Ascending aorta (tissue), 2 donors: ENCODE measurements at places on chromosomes 13 and 19.

DNA sequence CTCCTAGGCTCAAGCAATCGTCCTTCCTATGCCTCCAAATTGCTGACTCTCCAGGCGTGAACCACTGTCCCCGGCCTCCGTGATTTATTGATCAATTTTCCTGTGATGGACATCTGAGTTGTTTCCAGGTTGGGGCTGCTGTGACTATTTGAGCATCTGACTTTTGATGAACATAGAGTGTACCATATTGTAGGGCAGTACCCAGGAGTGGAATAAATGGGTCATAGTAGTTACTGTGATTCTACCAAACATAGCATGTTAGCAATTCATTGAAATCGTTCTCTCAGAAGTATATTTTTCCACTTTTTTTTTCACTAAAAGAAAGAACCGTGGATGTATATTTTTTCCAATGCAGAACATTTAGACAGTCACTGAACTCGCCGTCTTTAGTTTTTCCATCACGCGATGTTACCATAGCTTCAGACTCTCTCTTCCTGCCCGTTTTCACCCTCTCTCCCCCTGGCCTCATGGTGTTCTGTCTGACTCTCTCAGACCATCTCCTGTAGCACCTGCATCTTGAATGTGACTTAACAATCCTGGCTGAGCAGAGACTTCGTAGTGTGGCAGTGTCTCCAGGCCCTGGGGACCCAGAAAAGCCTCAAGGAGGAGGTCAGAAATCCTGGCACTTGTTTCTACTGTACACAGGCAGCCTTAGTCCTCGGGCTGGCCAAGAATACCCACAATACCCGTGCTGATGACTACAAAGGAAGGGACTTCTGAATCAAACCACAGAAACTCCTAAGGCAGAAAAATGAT lies 3.2 kb upstream of the RASGRP4 start:
- DNase-seq, result no peak

DNA sequence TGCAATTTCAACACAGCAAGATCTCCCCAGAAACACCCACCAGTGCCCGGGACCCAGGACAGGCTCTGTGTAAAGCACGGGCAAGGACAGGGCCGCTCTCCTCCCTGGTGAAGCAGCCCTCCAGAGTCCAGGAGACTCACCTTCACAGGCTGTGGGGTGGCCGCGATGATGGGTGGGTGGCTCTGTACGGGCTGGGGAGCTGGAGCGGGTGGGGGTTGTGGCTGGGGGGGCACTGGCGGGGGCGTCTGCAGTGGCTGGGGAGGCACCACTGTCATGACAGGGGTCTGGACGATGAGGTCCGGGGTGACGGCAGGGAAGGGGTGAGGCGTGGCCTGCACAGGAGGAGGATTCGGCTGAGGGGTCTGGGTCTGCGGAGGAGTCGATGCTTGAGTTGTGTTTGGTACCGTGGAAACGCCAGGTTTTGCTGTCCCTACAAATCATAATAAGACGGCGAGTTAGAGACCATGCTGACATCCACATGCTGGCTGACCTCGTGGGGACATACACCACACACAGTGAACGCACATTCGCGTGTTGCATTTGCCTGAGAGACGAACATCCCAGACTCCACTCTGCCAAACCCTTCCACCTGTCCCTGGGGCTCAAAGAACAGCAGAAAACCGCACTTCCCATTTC lies 33.1 kb upstream of the EPHX3 start:
- DNase-seq, result no peak

DNA sequence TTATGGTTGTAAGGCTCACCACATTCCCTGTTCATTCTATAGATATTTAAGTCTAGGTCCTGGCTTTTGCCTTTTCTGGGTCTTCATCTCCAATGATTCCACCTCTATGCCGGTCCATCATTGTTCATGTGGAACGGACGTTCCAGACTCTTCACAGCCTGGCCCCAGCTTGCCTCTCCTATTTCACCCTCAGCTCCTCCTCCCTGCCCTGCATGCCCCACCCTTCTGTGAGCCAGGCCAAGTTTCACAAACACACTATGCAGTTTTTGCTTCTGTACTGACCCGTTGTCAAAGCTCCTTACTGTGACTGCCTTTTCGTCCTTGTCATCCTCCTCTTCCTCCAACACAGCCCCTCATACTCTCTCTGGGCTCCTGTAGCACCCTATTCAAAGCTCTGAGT lies 31.3 kb downstream of the TEX26 start:
- no peak for DNase-seq

GRCh38 chr19:18878858-18879578 lies 16.9 kb downstream of the CERS1 start:
- DNase-seq, result no peak

DNA sequence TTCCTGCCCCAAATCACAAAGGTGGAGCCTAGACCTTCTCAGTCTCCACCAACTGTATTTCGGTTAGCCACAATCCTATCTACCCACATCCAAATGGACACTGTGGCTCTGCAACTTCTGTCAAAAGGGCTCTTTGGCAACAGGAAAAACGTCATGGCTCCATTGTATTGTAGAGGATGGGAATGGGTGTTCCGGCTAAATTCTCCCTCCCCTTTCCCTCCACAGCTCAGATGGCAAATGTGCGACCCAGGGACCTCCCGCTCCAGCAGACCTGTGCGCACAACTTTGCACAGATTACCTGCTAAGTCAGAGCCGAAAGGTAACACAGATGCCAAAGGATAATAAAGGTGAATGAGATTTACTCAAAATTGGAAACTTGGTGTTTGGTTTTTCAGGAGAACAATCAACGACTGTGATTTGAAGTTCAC lies 968 bp upstream of the KL start:
- no peak for DNase-seq

DNA sequence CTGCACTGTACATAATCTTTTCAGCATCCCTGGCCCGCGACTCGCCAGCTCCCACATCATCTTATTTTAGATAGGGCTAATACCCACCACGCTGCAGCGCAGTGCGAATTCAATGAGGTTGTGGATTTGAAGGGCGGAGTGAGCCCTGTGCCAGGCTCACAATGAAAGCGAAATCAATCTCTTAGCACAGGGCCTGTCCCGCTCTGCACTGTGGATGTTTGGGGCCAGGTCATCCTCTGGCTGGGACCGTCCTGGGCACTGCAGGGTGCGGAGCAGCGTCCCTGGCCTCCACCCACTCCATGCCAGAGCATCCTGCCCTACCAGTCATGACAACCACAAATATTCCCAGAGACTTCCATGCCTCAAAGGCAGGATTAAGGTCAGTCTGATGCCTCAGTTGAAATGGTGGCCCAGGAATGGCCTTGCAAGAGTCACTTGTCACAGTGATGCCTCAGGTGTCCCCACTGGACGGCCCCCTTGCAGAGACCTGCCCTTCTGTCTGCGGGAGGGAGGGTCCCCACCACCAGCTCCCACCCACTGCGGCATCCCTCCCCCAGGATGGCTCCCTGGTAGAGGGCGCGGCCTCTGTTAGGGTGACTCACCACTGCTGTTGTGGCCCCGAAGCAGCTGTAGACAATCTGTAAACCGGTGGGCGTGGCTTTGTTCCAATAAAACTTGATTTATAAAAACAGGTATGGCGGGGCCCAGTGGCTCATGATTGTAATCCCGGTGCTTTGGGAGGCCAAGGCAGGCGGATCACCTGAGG lies 5.6 kb downstream of the UHRF1 start:
- no peak for DNase-seq

- DNase-seq, result no peak
Measured at GRCh38 chr13:111131611-111132010, 16.5 kb downstream of the ARHGEF7 start.

GRCh38 chr13:26517936-26518335 lies 39.5 kb upstream of the WASF3 start:
- DNase-seq, result no peak

DNA sequence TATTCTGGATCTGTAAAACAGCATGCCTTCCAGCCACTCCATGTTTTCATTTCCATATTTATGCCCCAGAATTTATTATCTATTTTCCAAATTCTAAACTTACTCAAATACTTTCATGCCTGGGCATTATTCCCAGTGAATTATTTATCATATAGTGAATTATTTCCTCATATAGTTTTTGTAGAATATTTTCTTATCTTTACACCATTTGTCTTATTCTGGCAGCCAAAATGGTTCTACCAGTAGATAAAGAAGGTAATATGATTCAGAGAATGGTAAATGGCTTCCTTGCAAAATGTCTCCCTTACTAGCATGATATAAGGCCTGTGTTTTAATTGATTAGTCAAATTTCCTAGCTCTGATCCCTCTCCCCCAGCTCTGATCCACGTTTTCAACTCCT lies 305.8 kb downstream of the SPRY2 start:
- DNase-seq, result no peak

GRCh38 chr19:10516064-10516385 lies 1.2 kb downstream of the S1PR5 start:
- no peak for DNase-seq

DNA sequence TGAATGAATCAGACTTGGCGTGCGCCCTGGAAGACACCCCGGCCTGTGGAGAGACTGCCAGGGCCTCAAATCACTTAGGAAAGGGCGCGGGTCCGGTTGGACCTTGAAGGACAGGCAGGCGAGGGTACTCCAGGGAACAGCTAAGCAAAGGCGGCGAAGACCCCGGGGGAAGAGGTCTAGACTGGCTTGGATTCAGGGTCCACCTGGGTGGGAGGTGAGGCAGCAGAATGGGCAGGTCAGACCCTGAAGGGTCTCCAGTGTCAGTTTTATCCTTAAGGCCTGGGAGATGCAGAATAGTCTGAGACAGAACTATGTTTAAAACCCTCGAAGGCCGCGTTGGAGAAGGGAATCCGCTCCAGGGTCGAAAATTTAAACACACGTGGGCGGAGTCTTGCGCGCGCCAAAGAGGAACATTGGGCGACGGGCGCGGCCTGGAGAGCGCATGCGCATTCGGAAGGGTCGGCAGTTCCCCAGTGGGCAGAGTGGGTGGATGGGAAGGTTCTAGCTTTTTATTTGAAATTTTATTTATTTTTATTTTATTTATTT lies 567 bp upstream of the SMG9 start:
- peak; percentile 84 for DNase-seq

DNA sequence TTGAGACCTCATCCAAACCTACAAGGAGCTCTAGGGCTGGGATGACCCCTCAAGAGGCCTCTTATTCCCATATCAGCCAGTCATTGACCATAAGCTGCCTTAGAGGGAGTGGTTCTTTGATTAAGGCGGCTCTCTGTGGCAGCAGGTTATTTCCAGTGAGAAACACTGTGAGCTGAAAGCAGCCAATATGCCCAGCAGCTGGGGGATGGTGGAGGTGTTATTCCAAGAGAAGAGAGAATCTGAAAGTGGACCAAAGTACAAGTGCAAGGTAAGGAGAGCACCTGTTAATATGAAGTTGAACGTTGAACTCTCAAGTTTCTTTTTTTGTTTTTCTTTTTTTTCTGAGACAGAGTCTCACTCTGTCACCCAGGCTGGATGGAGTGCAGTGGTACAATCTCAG lies 20.2 kb upstream of the FNDC3A start:
- DNase-seq, result no peak

GRCh38 chr19:55624109-55625003 lies at the start of gene ZNF784:
Gene ZNF784, minus strand, starts transcription at chr19:55624566. Its CDS starts 5 bp downstream, at chr19:55624561.
- peak; percentile 67 for DNase-seq

- DNase-seq, result peak; percentile 71
Measured at GRCh38 chr13:28622286-28622685, 36.6 kb upstream of the POMP start.

DNA sequence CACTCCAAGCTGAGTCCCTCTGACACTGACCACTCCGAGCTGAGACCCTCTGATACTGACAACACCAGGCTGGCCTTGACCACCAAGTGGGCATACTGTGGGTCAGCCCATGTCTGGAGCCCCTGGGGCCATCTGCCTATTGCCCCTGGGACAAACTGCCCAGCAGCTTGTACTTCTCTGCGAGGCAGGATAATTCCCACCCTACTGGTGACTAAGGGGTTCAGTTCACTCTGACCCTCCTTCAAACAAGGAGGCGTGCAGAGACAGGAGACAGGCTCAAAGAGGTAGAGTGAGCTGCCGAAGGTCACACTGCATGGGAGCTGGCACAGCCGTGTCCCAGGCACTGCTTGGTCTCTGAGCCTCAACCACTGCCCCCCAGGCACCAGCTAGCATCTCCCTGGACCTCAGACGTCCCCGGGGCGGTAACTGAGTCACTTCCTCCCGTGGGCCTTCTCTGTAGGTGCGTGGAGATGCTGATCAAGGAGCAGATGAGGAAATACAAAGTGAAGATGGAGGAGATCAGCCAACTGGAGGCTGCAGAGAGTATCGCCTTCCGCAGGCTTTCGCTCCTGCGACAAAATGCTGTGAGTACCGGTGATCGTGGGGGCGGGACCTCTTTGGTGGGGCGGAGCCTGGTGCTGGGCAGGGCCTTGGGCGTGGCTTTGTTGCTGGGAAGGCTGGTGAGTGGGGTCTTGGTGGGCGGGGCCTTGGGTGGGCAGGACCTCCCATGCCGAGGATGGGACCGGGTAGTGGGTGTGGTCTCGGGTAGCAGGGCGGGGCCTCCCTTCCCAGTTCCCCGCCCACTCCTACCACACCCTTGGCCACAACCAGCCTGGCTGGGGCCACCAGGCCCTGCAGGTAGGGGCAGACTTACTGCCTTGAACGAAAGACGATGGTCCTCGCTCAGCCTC lies 5.8 kb upstream of the USE1 start:
- no peak for DNase-seq

- DNase-seq, result no peak
Measured at GRCh38 chr13:50388481-50388880, 373.2 kb downstream of the KCNRG start.

GRCh38 chr19:4294389-4294788 lies 7.8 kb downstream of the TMIGD2 start:
- DNase-seq, result no peak

GRCh38 chr13:90918536-90918935 lies 429.0 kb upstream of the MIR17HG start:
- DNase-seq, result no peak

DNA sequence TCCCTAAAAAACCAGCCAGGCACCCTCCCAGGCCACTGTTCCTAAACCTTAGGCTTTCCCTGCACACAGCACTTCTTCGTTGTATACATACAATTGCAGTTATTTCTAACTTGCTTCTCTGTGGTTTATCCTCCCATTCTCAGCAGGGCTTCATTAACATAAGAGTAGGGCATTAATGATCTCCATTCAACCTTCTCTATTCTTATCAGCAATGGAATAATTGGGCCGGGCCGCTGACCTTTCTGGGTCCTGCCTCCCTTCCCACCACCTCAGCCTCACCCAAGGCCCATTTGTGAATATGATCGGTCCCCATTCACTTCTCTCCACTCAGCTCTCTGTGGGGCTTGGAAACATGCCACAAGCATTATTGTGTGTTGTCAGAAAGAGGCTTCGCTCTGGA lies 184.2 kb downstream of the SUCLA2 start:
- DNase-seq, result no peak

DNA sequence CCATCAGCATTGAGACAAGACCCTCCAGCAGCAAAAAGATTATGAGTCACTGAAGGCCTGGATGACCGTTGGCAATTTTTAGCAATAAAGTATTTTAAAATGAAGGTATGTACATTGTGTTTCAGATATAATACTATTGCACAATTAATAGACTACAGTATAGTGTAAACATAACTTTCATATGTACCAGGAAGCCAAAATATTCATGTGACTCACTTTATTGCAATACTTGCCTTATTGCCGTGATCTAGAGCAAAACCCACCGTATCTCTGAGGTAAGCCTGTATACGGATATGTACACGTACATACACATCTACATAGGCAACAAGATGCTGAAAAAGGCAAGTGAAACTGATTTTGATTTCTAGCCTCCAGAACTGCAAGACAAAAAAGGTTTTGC lies 103.3 kb downstream of the EDNRB start:
- no peak for DNase-seq
